ENCODE measurements at places on chromosomes 5 and 9.
A peak's percentile ranks its signal among the peaks of the same experiment; 100 is the strongest.

GRCh38 chr5:135490245-135491037 lies 38.3 kb upstream of the TIFAB start:
- no peak for DNase-seq

DNA sequence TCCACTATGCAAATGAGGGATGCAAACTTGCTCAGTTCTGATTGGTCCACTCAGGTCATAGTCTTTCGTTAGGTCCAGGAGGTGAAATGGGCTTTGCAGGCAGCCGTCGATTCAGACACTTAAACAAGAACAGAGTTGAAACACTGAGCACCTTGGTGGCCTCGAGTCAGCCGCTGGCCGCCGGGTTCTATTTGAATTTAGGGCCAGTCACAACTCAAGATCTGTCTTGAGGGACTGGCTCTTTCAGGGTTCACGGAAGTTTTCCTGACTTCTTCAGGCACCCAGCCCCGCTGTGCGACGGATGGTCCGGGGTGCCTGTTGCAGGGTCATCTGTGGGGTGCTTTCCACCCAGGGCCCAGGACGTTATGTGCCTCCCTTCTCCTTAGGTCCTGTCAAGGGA lies 412.8 kb upstream of the IRX4 start:
- DNase-seq: no peak

DNA sequence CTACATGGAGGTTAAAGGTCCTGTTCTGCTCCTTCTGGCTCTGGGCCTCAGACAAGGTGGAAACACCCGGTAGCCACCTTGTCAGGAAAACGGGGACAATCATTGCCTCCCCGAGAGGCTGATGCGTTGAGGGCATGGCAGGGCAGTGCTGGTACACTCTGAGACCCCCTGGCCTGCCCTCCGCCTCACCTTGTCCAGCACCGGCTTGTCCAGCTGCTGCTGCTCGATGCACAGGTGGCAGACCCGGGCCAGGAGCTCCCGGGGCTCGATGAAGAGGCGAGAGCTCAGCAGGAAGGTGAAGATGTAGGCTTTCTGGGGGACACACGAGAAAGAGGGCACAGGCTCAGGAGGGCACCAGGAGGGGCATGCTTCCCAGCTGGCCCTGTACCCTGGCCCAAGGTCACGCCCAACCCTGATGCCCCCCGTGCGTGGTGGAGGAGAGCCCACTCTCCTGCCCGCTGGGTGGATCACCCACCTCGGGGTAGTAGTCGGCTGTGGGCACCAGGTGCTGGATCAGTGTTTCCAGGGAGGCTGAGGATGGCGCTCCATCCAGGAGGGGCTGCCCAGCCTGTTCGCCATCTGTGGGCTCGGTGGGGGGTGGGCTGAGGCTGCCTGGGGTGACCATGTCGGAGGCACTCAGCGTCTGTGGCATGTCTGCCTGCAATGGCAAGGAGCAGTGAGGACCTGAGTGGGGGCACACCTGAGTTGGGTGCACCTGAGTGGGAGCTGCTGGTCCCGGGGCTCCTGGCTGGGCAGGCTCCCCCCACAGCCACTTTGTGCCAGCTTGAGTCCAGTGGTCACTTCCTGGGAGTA lies 66.0 kb upstream of the RNF130 start:
- DNase-seq: no peak

GRCh38 chr5:1207555-1207954 lies 6.2 kb downstream of the SLC6A19 start:
- no peak for DNase-seq

DNA sequence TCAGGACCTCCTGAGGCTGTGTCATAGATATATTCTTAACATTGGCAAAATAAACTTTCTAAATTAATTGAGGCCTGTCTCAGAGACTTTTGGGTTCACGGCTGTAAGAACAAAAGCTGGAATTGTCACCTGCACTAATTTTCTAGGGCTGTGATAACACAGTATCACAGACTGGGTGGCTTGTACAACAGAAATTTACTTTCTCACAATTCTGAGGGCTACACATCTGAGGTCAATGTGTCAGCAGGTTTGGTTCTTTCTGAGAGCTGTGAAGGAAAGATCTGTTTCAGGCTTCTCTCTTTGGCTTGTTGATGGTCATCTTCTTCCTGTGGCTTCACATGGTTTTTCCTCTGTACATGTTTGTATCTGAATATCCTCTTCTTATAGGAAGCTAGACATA lies 29.2 kb upstream of the NFIL3 start:
- DNase-seq: no peak

DNA sequence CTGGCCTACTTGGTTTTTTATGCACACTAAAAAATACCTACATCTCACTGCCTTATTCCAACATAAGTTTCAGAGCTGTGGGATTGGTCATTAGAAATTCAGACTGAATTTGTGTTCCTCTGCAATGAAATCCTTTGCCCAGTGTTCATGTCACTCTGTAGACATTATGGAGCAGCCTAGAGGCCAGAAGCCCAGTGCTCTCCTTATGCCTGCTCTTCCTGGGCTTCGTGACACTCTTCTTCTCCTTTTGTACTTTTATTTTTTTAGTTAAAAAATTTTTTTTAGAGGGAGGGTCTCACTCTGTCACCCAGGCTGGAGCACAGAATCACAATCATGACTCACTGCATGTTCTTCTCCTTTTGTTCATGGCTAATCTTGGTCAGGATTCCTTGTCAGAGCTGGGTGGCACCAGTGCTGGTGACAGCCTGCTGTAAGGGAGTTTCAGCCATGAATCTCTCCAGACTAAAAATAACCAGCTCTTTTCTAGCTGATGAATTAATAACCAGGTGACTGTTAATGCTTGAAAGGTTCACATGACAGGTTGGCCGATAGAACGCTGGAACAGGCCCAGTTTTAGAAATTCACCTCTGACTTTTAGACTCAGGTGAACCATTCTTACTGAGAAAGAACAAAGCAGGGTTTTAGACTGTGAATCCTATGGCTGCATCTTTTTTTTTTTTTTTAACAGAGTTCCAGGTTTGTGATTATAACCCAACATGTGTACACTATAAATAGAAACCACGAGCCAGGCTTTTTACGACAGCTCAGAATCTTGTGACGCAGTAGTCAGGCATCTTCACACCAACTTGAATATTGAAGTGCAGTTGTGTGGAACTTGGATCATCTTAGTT lies 34.1 kb upstream of the C5orf47 start:
- DNase-seq: no peak

GRCh38 chr5:8864053-8864452 lies 681.8 kb downstream of the SEMA5A start:
- DNase-seq: no peak

DNA sequence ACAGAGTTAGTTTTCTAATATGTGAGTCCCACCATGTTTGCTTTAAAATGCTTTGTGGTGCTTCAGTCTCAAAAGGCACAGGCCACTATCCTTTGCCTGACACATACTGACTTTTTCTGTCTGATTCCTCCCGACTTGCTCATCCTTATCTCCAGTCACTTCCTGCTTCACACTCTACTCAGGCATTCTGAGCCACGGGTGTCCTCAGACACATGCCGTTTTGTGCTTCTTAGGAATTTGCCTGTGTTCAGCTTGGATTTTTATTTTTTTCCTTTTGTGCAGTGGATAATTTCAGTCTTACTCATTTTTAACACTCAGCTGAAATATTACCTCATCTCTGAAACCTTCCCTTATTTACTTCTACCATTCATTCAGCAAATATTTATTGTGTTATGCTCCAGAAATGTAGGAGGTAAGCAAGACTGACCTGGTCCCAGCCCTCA lies 54.1 kb downstream of the MAN2A1 start:
- no peak for DNase-seq

GRCh38 chr9:96498796-96499195 lies 48.8 kb downstream of the HABP4 start:
- no peak for DNase-seq

DNA sequence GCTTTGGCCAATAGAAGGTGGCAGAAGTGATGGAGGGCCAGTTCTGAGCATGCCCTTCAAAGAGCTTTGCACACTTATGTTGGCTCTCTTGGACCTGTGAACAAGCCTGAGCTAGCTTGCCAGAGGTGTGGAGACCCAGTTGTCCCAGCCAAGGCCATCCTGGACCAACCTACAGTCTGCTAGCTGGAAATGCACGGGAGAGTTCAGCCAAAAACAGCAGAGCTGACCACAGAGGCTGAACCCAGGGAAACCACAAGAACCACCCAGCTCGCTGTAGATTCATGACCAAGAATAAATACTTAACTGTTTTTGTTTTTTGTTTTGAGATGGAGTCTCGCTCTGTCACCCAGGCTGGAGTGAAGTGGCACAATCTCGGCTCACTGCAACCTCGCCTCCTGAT lies 65.4 kb upstream of the HAND1 start:
- DNase-seq: no peak

DNA sequence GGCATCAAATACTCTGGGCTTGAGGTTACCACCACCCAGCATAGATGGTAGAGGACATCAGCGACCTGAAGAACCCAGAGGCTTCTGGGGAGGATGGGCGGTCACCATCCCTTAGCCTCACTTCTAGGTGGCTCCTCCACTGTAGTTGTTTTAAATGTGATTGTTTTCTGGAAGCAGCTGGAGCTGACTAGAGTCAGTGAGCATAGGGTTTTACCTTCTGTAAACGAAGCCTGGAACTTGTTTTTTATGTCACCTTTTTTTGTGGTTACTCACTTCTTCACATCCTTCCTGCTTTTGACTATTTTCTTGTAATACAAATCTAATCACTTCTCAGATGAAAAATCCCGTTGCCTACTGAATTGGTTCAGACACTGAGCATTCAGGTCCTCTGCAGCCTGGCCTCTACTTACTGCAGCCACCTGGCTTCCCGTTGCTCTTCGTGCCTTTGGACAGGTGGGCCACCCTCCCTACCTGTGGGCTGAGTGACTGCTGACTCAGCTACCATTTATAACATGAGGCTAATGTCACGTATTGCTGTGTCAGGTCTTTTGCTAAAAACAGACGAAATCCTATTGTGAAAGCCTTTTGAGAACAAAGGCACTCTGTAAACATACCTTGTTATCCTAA lies 167.8 kb downstream of the MAN2A1 start:
- peak; percentile 56 for DNase-seq

GRCh38 chr5:100780376-100780870 lies 122.7 kb downstream of the ST8SIA4 start:
- peak; percentile 33 for DNase-seq

- DNase-seq: no peak
Observed at GRCh38 chr5:139646912-139647505, 1.1 kb upstream of the CXXC5 start.

GRCh38 chr5:1510631-1511030 lies 13.1 kb downstream of the LPCAT1 start:
- DNase-seq: no peak

- DNase-seq: no peak
Observed at GRCh38 chr5:1465117-1465516, 19.9 kb upstream of the SLC6A3 start.

GRCh38 chr5:119168401-119168800 lies 97.5 kb downstream of the DMXL1 start:
- DNase-seq: no peak

- peak; percentile 70 for DNase-seq
Observed at GRCh38 chr9:92138157-92138959, 23.1 kb upstream of the SPTLC1 start.

GRCh38 chr5:75831561-75831960 lies 114.3 kb upstream of the POC5 start:
- no peak for DNase-seq

- DNase-seq: no peak
Observed at GRCh38 chr5:133149345-133149744, 97.5 kb downstream of the HSPA4 start.

DNA sequence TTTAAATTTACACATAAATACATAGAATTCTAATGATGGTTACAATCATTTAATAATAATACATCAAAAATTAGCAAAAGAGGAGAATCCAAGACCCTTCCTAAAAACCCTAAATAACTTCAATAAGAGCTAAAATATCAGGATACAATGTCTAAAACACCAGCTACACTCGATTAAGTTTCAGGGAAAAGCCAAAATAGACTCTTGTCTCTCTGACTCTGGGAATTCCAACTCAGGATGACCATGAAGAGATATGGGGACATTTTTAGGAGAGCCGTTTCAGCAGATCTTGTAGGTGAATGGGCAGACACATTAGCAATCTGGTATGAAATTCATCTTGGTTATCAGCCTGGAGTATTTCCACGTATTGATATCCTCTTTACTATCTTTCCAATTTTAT lies 193.3 kb upstream of the NR3C1 start:
- no peak for DNase-seq

DNA sequence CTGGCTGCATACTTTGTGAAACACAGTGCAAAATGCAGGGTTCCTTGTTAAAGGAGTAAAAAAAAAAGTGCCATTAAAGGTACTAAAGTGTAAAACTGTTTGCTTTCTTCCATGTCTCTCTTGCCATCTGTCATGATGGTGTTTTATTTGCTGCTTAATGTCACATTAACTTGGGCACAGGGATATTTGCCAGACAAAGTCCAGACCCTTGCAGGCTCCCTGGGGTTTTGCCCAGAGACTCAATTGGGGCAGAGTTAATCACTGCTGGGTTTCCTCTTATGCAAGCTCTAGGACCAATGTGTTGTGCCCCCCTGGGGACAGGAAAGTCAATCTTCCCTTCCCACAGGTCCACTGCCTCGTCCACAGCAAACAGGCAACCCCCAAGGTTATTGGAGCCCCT lies 274.3 kb upstream of the SGCD start:
- DNase-seq: no peak

DNA sequence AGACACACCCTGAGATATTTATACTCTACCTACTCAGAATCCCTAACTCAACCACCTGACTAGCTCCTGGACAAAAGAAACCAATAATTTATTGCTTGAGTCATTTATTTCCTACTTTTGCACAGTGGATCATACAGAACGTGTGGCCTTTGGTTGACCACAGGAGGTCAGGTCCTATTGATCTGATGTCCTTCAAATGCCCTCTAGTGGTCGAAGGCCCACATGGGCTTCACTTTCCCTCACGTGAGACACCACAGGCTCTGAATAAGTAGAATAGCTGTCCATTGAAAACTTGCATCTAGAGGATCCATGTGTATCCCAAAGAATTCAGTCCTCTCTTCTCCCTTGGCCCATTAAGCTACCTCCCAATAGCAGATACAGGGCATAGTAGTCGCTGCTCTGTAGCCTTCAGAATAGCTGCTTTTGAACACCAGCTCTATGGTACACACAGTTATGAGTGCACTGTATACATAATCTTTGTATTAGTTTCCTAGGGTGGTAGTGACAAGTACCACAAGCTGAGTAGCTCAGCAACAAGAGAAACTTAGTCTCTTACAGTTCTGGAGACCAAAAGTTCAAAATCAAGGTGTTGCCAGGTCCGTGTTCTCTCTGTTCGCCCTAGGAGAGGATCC lies 177.6 kb upstream of the SMARCA2 start:
- DNase-seq: no peak

GRCh38 chr9:98702835-98703380 lies 5.8 kb downstream of the GABBR2 start:
- no peak for DNase-seq

DNA sequence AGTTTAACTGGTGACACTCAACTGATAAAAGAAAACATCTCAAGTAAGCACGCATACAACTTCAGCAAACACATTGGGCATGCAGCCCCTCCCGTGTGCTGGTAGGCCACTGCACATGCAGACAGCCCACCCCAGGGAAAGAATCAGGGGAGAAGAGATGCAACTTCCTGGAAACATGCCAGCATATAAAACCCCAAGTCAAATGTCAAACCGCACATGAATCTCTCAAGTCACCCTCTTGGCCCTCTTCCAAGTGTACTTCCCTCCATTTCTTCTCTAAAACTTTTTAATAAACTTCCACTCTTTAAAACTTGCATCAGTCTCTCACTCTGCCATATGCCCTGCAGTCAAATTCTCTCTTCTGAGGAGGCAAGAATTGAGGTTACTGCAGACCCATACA lies 732.7 kb downstream of the SEMA5A start:
- no peak for DNase-seq

- no peak for DNase-seq
Observed at GRCh38 chr5:89582768-89583339, 699.9 kb upstream of the MEF2C start.

All from CD4-positive, alpha-beta T cell treated with Interleukin-2 at 100 ng/mL for 4 hours (primary cell).